ENCODE measurements at places on chromosomes 6 and 20.

DNA sequence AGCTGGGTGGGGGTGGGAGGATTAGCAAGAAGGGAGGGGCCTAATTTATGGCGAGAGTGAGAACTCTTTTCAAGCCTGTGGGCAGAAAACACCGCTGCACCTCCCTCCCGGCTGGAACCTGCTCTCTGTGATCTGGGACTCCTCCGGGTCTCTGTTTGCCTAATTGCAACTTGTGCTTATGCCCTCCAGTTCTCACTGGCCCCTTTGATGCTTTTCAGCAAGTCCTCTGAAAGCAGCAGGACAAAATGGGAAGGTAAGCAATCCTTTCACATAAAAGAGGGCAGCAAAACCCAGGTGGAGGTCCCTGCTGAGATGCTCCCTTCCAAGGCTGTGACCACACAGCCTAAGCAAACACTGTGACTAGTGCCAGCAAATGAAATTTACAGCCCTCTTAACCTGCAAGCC lies 523.0 kb upstream of the FLRT3 start:
- peak; percentile 62 for DNase-seq

- no peak for DNase-seq
Measured at GRCh38 chr6:118720125-118720473, 68.7 kb upstream of the CEP85L start.

- DNase-seq: no peak
Measured at GRCh38 chr6:79635232-79635543, 4.1 kb downstream of the SH3BGRL2 start.

GRCh38 chr20:25496968-25497401 lies 88.3 kb downstream of the NINL start:
- DNase-seq: no peak

GRCh38 chr6:71886184-71887005 lies at the start of gene RIMS1:
Gene RIMS1, plus strand, starts transcription at chr6:71886550. Its CDS starts 474 bp downstream, at chr6:71887024.
- DNase-seq: no peak

- no peak for DNase-seq
Measured at GRCh38 chr20:49642816-49643215, 70.9 kb downstream of the B4GALT5 start.

DNA sequence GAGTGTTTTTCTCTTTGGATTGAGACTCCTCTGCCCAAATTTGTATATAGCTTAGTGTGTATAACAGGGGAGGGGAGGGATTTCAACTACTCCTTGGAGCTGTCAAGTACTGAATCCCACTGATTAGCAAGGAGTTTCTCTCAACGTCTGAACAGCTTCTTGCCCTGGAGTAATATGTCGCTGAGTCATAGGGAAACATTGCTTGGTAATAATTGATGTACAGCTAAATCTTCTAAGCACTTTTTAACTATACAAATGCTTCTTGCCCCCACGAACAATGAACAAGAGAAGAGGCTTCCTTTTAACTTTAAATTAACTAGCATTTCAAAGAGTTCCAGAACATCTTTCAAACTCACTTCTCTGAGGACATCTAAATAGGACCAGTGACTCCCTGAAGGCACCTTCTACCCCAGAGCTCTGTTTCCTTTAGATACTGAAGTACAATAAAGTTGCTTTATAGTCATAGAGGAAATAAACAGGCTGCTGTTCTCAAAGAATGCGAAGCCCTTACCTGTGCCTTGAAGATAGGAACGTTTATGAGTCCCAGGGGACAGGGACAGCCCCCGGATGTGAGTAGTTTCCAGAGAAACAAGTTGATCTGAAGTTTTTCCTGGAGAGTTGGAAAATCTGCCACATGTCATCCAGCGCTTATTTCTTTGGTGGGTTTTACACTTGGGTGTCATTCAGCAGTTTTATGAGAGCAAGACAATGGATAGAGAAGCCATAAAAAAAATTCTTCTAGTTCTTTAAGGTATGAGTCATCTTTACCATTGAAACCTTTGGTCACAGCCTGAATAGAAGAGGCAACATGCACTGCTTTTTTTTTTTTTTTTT lies 462.5 kb upstream of the BTBD3 start:
- DNase-seq: no peak

DNA sequence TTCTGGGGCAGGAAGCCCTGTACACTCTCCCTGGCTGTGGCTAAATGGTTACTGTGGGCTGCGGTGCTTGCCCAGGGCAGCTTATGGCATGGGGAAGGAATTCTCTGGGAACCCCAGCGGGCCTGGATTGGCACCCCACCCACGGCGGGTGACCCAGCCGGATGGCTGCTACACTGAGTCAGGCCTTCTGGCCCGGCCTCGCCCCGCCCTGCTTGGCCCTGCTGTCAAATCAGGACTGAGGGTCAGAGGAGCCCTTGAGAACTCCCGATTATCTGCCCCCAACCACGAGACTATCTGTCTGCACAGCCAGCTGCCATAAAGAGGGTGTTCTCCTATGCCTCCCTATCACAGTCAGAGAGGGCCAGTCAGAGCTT lies 7.3 kb upstream of the ITPR3 start:
- DNase-seq: no peak

- DNase-seq: no peak
Measured at GRCh38 chr20:23243791-23244155, 106.8 kb upstream of the NXT1 start.

DNA sequence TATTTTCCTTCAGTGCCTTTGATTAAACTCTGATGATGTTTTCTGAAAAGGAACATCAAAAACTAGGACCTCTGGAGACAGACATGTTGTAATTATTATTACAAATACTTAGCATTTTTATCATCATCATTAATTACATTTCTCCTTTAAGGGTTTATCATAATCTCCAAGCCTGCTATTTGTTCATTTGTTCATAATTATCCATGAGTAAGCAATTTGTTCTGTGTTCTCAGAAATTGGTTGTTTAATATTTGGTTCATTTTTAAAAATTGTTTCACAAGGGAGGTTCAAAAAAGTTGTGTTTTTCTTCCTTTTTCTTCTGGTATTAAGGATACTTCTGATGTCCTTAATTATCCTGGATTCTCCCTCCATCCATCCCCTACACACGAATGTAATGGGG lies 850.2 kb upstream of the FLRT3 start:
- no peak for DNase-seq

- DNase-seq: no peak
Measured at GRCh38 chr20:8129211-8129976, 2.7 kb upstream of the PLCB1 start.

- DNase-seq: peak; percentile 50
Measured at GRCh38 chr6:127897484-127897883, 3.4 kb downstream of the THEMIS start.

GRCh38 chr20:37878835-37879599 lies 23.9 kb upstream of the VSTM2L start:
- no peak for DNase-seq

- peak; percentile 62 for DNase-seq
Measured at GRCh38 chr6:107730106-107730505, 94.0 kb downstream of the SCML4 start.

- no peak for DNase-seq
Measured at GRCh38 chr6:130473886-130474285, 108.1 kb downstream of the TMEM200A start.

DNA sequence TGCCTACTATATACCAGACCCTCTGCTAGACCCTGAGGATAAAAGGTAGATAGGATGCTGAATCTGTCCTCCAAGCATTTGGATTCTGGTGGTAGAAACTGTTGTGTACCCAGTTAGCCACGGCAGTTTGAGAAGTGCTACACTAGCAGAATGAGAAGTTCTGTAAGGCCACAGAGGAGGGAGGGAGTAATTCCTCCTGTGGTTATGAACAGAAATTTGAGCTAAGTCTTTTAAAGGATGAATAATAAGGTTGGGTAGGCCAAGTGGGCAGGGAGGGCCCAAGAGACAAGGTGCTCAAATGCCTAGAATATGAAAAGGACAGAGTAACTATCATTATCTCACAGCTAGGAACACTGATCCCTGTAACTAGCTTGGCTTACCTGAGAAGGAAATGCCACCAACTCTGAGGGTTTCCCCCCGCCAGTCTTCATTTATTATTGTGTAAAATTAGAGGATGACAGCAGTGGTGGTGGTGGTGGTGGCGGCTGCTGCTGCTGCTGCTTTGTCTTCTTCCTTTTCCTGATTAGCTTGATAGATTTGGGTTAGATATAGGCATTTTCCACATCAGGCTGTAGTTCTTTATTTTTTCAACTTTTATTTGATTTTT lies 243.3 kb downstream of the PRL start:
- no peak for DNase-seq

DNA sequence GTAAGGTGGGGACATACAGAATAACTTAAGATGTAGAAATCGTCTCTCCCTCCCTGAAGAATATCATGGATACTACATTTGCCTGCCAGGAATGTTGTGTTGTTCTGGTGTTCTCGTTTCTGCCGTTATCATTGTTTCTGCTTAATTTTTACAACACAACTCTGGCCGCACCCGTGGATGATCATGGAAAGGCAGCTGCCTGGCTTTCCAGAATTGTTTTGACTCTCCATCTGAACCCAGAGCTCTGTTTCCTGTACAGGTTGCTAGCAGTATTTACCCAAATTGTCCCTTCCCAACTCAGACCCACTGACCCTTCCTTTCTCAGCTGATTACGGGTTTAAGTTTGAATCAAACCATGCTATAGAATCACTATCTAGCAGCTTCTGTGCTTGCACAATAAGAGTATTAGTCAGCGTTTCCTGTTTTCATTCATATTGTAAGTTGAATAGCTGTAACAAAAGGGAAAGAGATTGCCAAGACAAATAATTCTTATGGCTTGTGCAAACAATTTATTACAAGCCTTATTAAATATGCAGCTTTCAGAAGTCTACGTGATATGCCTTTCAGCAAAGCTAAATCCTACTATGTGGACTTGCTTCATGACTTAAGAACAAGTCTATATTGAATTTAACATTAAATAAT lies 139.0 kb downstream of the MTHFD1L start:
- DNase-seq: no peak

DNA sequence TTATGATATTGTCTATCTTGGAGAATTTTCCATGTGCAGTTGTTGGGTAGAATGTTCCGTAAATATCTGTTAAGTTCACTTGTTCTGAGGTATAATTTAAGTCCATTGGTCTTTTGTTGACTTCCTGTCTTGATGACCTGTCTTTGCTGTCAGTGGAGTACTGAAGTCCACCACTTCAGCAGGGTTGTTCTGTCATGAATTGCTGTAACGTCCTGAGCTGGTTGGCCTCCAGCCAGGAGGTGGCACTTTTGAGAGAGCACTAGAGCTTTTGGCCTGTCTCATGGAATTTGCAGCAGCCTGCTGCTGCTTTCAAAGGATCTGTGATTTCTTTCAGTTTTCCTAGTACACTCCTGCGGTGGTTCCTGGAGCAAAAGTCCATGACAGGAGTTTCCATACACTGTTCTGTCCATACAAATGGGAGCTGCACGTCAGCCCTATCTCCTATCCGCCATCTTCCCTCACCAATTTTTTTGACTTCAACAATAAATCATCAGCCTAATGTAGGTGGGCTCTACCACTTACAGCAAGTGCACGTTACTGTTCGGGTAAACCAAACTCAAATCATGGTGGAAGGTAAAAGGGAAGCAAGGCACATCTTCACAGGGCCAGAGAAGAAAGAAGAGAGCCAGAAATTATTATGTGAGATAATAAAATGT lies 46.9 kb upstream of the TRERF1 start:
- peak; percentile 15 for DNase-seq

- DNase-seq: no peak
Measured at GRCh38 chr6:160093061-160093460, 28.6 kb upstream of the SLC22A1 start.

DNA sequence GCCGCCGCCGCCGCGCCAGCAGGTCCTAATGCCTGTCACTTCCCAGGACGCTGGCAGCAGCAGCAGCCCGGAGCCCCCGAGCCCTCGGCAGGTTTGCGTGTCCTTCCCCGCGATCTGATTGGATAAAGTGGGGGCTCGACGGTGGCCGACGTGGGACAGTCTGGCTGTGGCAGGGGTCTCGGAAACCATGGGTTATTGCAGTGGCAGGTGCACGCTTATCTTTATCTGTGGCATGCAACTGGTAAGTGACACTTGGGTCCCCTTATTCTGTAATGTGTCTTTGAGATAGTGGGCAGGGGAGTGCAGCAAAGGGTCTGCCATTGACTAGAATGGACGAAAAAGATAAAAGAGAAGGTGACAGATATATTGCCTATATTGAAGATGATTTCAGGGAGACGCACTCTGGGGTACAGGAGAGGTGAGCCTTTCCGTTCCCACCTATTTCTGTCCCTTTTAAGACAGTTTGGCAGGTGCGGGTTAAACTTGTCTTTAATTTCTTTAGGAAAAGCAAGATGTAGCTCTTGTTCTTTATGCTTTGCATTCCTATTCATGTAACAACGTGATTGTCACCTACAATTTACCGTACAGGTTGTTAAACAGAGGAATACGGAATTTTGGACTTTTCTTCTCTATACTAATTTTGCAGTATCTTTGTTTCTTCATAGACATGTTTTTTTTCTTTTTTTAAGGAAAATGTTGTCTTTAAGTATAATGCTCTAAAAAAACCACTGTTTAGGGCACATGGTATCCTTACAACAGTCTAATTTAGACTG lies 535 bp downstream of the NKAIN2 start:
- DNase-seq: peak; percentile 55

- no peak for DNase-seq
Measured at GRCh38 chr20:17936286-17936760, 32.3 kb downstream of the SNX5 start.

GRCh38 chr20:37219751-37220668 lies 40.7 kb upstream of the MROH8 start:
- no peak for DNase-seq

- DNase-seq: no peak
Measured at GRCh38 chr6:101083533-101084175, 202.5 kb upstream of the ASCC3 start.

- DNase-seq: peak; percentile 79
Measured at GRCh38 chr20:9617940-9618339, 103.5 kb downstream of the LAMP5 start.

DNA sequence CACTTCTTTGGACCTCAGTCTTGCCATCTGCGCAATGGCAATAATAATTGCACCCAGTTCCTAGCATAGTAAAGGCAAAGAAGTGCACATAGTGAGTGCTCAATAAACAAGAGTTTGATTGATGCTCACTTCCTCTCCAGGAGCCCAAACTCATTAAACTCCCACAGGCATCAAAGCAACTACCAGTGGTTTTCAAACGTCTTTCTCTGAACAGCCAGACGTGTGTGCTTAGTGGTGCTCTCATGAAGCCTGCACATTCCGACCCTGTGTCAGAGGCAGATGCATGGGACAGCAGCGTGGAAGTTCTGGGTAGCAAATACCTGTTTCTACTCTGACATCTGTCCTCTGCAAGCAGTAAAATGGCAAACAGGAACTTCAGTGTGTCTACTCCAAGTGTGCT lies 146.3 kb upstream of the MAFB start:
- DNase-seq: no peak

GRCh38 chr20:32652739-32653526 lies 20.8 kb downstream of the C20orf203 start:
- DNase-seq: peak; percentile 90

DNA sequence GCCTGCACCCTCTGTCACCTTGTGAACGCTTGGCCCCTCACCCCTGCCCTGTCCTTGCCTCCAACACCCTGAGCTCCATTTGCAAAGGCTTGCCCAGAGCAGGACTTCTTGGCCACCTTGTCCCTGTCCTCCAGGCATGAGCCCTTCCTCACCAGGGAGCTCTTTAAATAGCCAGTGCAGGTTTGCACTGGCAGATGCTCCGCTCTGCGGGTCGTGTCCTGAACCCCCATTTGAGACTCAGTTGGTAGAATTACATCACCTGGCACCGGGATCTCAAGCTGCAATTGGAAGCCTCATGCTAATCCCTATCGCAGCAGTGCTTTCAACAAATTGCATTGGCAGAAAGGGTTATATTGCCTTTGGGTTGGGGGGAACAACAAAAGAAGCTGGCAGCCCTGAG lies 85.9 kb downstream of the TRMT6 start:
- peak; percentile 34 for DNase-seq

GRCh38 chr6:167409079-167409478 lies 84.2 kb downstream of the TTLL2 start:
- no peak for DNase-seq

GRCh38 chr6:40587240-40588069 lies at the start of gene LRFN2:
Gene LRFN2, minus strand, starts transcription at chr6:40587364.
- DNase-seq: peak; percentile 62

Data from NCI-H524 (cell line).